ENCODE measurements at places on chromosomes 5 and 9. TPM values are rescaled to one million over a fixed set of nuclear protein-coding genes. Genes with fewer than 3 reads are reported as not detected.

DNA sequence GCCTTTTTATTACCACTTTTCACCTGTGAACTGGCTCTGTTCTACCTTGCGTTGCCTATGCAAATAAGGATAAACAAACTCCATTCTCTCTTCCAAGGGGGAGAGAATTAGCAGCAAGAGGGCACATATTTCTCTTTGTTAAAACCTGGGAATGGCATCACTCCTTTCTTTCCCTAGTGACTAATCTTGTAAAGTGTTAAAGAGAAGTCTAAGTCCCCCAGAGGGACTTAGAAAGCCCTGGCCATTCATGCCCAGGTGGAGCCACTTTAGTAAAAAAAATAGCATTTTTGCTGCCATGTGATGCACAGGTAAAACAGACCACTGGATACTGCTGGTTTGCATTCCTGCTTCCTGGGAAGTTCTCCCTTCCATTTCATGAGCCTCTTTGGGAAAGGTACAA lies 148.4 kb downstream of the MAN2A1 start:
- DNase-seq: no peak

DNA sequence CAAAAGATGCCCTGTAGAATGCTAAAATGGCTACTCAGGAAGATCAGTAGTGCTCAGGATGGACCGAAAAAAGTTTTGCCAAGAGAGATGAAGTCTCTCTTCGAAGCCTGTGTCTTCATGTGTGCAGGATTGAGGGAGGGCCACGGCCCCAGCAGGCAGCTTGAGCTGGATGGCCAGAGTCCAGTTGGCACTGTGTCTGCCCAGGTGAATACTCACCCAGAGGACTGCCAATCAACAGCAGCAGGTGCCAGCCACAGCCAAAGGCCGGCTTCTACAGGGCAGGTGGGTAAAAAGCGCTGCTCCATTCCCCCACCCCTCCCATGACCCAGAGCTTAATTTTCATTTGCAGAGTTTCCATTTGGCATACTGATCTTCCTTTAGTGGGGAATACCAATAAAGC lies 287.9 kb upstream of the ZNF608 start:
- no peak for DNase-seq

DNA sequence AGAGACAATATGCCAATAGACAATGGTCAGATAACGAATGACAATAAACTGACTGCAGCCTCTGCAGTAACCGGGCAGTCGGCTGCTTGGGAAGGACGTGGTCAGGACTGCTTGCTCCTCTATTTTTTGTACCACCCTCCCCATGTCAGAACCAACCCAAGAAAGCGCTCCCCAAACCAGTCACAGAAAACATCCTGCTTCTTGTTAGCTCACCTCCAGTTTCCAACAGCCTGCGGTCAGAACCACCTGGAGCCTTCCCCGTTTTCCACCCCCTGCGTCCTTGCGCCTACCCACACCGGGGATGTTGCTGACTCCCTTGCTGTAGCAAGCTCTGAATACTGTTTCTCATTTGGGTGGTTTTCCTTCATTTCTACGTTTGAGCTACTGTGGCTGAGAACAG lies 1.7 kb upstream of the MRNIP start:
- no peak for DNase-seq

DNA sequence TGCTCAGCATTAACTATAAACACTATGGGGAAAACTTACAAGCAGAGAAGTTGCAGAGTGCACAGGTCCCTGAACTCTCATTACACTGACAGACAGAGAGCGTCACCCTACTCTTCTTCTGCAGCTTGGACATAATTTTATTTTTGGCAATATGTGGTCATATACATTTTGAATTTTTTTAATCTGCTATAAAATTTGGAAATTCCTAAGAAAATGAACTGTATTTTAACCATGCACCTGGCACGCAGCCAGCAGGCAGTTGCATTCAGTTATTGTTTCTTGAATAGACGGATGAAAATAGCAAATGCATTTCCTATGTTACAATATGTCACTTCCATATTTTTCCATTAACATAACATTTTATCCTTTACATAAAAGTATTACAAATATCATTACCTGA lies 100.2 kb downstream of the SLC25A46 start:
- no peak for DNase-seq

GRCh38 chr5:134110382-134110781 lies 4.1 kb upstream of the TCF7 start:
- no peak for DNase-seq

Gene ADGRV1
- 1.0 TPM for total RNA-seq

Gene AK1
- 86.8 TPM for total RNA-seq
